Hypothalamus (tissue), 51 donors: ENCODE measurements at places on chromosomes 4 and X.

DNA sequence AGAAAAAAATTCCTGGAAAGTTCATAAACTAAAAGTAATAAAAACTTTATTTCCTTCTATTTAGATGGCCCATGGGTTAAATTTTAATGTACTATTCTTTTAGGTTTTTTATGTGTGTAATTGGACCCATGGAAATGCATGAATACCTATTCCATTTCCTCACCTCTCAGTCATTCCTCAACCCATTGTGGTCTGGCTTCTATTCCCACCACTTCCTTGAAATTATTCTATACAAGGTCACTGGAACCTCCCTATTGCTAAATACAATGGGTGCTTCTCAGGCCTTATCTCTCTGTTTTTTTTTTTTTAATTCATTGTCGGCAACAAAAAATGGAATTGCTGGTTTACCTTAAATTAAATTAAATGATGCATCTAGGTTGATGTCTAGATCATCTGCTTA, 17.2 kb downstream of the SLC39A8 start:
- no peak for DNase-seq

DNA sequence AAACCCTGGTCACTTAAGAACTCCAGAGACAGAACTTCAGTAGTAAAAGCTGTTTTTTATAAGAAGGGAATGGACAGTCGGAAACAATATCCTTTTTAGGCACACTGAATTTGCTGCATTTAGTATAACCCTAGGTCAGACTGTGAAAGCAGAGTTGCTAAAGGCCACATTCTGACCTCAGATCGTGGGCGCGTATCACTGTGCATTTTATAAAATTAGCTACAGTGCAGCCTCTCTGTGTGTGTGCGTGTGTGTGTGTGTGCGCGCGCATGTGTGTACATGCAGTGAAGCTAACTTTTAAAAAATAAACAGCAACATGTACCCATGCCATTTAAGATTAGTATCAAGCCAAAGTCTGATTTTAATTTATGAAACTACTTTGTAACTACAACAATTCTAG, 8.0 kb downstream of the ZNF827 start:
- no peak for DNase-seq

GRCh38 chr4:140612357-140612756, 43.6 kb upstream of the UCP1 start:
- DNase-seq, result no peak

DNA sequence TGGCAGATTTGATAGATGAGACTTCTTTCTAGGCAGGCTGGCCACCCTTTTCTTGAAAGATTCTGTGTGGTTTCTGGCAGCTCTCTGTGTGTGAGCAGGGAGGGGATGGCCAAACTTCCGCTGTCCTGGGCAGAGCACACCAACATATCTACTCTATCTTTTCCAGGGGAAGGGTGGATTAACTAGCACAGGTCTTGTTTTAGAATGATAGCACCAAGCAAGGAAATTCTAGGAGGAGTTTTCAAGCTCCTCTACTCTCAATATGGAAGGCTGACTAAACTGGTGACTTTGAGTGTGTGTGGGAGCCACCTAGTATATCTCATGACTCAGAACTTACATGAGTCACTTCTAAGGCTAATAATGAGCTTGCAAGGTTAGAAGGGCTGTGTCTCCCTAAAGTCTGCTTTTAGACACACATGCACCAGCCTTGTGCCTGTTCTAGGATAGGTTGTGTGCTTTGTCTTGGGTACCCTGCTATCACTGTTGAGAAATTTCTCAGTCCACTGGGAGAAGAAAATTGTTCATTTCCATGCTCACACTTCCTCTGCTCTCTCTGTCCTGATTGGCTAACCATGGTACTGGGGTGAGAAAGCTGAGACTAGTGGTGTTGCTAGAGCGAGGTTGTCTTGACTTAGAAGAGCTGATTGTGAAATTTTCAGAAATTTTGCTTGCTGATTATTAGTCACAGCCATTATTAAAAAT, 72.9 kb downstream of the YIPF6 start:
- no peak for DNase-seq

DNA sequence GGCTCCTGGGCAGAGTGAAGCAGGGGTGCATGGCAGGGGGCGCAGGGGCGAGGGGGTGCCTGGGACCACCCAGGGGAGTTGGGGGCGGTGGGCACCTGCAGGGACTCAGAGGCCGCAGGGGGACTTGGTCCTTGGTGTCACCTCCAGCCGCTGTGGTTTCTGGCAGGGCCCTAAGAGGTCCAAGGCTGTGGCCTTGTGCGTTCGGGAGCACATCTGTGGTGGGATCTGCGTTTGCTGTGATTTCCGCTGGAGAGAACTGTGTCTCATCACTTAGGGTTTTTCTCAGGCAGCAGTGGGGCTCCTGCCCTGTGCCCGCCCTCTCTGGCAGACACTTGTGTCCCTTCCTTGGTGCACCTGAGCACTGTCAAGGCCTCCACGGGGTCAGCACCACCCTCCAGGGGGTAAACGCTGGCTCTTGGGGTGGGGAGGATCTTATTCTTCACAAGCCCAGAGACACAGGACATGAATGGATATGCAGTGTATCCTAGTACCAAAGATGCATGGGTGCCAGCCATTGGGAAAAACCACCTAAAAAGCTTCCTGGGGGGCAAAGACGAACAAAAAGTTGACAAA, 66.5 kb downstream of the ACOX3 start:
- no peak for DNase-seq

DNA sequence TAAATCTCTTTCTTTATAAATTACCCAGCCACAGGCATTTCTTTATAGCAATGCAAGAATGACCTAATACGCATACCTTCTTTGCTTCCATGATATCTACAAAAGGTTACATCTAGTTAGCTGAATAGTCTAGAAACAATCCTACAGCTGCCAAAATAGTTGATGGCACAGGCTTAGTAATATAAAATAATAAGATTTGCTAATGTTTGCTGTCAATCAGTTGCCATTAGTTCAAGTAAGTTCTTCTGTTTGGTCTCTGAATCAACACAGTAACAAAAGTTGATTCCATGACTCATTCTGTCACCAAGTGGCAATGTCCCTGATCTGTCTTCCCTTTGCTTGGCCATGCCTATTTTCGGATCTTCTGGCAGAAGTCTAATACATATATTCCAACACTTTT, 470.2 kb downstream of the SPRY1 start:
- no peak for DNase-seq
